ENCODE measurements at places on chromosomes 11 and 22. TPM values are rescaled to one million over a fixed set of nuclear protein-coding genes. Genes with fewer than 3 reads are reported as not detected.

MORC2 gene
- total RNA-seq = 14.0 TPM

GAB4 gene
- not detected for total RNA-seq

NKAPD1 gene
- total RNA-seq = 17.4 TPM

GGT1 gene
- total RNA-seq = 124 TPM

TSSK2 gene
- total RNA-seq = not detected

- DNase-seq = no peak
These were observed 53.8 kb upstream of the THY1 start for GRCh38 chr11:119476666-119477331.

GRCh38 chr11:119056421-119056999, 495 bp downstream of the HYOU1 start:
- peak; percentile 49 for DNase-seq

GRCh38 chr11:69855421-69855820, 36.2 kb upstream of the FGF3 start:
- no peak for DNase-seq

DNA sequence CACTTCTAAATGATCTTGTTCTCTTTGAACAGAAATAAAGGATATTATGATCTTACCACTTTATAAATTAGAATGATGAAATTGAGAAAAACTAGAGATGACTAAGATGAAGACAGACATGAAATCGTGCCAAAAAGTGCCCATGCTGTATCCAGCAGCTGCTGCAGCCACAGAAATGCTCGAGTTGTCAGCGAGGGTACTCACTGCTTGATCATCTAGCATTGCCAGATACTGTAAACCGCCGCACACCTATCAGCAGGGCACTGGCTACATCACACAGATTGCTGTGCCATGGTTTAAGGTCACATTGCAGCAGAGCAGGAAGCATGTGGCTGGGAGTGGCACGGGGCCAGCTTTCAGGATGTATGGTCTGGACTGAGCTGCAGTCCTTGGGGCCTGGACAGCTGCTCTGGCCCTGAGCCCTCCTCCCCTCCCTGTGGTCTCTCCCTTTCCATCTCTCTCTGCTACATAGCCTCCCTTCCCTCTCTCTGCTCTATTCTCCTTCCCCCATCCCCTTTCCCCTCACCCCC, 51.0 kb upstream of the SEPTIN5 start:
- DNase-seq = peak; percentile 66

SLC37A2 gene
- 10.5 TPM for total RNA-seq

GRCh38 chr22:45926433-45926832, 50.5 kb downstream of the WNT7B start:
- no peak for DNase-seq

HDAC10 gene
- total RNA-seq = 66.3 TPM

DNA sequence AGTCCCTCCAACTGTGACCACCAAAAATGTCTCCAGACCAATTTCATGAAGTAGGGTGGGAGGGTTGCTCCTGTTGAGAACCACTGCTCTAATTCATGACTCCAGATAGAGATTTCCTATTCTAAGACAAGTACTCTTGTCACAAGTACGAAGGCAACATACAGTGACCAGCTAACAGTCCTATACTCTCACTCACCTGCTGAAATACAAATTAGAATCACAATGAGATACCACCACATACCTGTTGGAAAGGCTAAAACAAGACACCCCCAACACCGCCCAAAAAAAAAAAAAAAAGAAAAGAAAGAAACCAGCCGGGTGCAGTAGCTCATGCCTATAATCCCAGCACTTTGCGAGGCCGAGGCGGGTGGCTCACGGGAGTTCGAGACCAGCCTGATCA, 310.5 kb downstream of the SWAP70 start:
- DNase-seq = no peak

DTX4 gene
- total RNA-seq = 53.8 TPM

ZFTA gene
- 4.8 TPM for total RNA-seq

Data from mucosa of descending colon (tissue), 3 donors.